ENCODE measurements at places on chromosomes 11 and 22.
A peak's percentile ranks its signal among the peaks of the same experiment; 100 is the strongest.

GRCh38 chr11:95516786-95517185, 272.8 kb downstream of the FAM76B start:
- DNase-seq = no peak

GRCh38 chr11:1234771-1235305, 12.0 kb downstream of the MUC5B start:
- DNase-seq = no peak

DNA sequence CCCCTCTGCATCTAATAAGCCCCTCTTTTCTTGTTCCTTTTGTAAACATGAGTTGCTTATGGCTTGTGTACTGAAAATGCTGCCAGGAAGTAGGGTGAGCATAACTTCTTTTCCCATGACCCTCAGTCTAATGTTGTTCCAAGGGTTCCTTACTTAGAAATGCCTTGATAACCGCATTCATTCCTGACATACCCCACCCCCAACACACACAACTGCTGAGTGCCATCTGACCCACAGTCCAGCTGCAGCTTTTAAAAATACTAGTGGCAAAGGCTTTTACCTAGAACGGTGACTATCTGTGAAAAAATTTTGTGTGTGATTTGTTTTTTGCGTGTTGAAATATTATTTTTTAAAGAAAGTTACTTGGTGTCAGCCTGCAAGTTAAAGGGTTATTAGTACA, 52.6 kb downstream of the ARHGAP42 start:
- no peak for DNase-seq

- DNase-seq = no peak
These were observed 3.3 kb upstream of the MMP10 start for GRCh38 chr11:102783720-102784119.

DNA sequence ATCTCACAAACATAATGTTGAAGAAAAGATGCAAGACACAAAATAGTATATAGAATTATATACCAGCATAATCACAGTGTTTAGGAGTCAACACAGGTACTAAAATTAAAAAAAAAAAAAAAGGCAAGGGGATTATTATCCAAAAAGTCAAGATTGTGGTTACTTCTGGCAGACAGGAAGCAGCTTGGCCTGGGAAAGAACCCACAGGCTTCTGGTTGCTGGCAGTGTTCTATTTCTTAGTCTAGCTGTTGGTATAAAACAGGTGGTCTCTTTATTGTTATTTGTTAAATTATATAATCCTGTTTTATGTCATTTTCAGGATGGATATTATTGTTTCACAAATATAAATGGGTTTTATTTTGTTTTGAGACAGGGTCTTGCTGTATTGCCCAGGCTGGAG, 54.0 kb downstream of the C11orf58 start:
- DNase-seq = no peak

DNA sequence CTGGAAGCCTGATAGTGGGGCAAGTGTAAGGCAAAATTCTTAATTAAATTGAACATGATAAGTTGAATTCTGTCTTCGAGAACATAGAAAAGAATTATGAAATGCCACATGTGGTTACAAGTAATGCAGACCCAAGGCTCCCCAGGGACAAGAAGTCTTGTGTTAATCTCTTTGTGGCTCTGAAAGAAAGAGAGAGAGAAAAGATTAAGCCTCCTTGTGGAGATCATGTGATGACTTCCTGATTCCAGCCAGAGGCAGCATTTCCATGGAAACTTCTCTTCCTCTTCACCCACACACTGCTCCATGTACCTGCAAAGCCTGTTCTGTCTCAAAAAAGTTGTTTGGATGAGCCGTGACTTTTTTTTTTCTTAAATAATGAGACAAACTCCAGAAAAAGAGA, 1.9 kb upstream of the TYR start:
- DNase-seq = no peak

GRCh38 chr11:35138943-35139721, at the start of gene CD44:
Gene CD44, plus strand, starts transcription at chr11:35139171. Its CDS starts 133 bp downstream, at chr11:35139304.
- DNase-seq = no peak

- no peak for DNase-seq
These were observed 14.5 kb upstream of the RPS19BP1 start for GRCh38 chr22:39546889-39547586.

DNA sequence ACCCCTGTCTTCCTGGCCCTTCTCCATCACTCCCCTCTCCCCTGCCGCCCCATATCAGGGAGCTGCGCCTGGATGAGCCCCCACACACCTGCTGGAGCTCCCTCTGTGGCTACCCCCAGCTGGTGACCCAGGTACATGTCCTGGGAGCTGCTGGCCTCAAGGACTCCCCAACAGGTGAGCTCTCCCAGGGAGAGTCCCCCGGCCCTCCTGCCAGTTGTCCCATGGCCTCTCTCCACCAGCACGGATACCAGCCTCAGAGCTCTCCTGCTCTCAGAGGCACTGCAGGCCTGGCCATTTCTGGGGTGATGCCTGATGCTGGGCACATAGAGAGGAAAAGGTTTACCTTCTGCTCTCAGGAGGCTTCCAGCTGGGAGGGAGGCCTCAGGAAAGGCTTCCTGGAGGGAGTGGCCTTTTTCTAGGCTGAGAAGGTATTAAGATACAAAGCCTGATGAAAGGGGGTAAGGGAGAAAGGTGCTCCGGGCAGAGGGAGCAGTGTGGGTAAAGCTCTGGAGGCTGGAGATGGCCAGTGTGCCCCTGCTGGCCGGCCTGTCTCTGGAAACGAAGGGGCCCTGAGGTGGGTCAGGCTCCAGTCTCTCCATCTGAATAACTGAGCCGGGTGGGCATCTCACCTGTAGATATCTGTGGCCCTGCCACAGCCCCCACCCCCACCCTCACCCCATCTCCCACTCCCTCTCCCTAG, 6.0 kb upstream of the MYO7A start:
- DNase-seq = no peak

DNA sequence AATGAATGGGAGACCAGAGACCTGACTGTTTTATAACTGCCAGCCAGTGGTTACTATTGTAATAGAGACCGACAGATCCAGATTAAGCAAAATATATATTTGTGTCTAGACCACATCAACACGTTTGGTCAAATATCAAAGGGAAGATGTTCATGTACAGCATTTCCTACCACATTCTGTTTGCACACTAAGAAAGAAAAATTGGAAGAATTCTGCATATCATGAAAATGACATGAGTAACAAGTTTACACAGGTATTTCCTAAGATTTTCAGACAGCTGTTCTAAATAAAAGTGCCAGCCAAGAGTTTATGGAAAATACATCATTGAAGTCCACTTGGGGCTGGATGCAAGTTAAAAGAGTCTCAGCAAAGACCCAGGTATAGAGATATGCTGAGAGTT, 145.5 kb upstream of the ANO3 start:
- no peak for DNase-seq

- DNase-seq = peak; percentile 65
These were observed 135.5 kb downstream of the ETS1 start for GRCh38 chr11:128451652-128452470.

DNA sequence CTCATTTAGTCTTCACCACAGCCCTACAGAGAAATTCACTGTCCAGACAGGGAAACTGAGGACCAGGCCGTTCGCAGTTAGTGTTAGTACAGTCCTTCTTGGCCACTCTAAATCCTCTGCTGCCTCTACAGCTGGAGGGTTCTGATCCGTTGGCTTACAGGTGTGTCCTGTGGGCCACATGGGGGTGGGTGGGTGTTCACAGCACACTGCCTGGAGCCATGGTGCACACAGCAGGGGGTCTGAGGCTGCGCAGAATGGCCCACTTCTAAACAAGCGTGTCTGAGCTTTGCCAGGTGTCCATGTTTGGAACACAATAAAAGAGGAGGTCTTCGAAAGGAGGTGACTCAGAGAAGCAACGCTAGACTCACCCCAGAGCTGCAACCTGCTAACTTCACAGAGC, 249.0 kb downstream of the ST3GAL4 start:
- DNase-seq = no peak

GRCh38 chr11:119739021-119739703, 10.2 kb upstream of the NECTIN1 start:
- no peak for DNase-seq

DNA sequence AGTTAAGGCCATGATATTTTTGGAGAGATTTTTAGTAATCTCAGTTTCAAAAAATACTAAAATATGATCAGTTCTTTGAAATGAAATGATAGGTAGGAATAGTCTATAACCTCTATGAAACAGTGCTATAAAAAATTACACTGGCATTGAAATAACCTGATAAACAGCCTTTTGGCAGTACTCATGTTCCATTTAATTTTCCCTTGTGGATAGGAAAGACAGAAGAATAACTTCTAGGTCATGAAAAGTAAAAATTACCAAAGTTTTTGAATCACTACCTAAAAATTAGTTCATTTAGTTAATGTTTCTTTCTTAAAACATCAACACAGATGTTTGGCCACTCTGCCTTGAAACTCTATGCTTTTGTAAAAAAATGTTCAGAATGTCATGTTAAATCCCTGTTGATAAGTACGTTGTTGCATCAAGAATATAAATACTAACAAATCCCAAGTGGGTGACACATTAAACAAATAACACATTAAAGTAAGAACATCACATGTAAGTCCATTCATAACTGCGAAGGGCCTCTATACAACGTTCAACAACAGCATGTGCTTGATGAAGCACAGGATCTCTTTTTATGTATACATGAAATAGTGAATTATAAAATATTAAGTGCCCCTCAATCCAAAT, 290.2 kb downstream of the SWAP70 start:
- no peak for DNase-seq

DNA sequence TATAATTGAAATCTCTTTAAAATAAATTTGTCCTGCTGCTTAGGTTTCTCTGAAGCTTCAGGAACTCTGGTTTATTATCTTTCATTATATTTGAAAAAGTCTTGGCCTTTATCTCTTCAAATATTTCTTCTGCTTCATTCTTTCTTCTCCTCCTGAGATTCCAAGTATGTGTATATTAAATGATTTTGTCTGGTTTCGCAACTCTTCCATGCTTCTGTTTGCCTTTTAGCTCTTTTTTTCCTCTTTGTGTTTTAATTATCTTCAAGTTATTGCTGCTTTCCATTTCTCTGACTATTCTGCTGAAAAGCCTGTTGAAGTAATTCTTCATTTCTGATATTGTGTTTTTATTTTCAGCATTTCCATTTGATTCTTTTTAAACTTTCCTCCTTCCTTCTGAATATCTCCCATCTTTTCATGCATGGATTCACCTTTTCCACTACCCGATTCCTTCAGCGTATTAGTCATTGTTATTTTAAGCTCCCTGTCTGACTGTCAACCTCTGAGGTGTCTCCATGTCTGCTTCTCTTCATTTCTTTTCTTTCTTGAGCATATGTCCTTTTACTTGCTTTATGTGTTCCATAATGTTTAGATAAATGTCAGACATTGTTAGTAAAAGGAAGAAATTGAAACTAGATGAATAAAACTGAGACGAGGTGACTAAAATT, 46.6 kb upstream of the CTSC start:
- DNase-seq = no peak

DNA sequence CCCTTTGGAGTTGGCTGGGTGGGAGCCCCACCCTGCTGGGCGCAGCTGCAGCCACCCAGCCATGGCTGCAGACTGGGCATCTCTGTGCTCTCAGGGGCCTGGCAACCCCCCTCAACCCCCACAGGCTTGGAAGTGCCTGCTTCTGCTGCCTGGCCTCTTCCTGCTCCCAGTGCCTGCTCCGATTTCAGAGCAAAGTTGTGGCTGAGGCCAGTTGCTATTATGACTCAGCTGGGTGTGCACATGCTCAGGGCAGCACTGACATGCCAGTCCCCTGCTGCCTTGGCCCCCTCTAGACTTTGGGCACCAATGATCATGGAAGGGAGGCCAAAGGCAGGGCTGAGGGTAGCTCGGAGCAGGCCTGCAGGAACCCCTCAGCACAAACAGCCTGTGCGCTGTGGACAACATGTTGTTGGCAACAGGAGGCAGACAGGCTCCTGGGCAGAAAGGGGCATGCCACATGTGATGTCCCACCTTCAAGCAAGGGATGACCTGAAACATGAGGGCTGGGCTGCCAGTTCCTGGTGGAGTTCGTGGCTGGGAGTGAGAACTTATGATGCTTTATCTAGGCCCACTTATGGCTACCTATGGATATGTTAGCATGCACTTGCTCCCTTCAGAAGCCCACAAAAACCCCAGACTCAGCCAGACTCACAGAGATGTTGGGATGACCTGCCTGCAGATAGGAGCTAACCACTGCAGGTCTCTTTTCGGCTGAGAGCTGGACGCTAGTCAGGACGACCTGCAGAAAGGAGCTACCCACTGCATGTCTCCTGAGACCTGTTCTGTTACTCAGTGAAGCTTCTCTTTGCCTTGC, 96.4 kb upstream of the AMOTL1 start:
- no peak for DNase-seq

DNA sequence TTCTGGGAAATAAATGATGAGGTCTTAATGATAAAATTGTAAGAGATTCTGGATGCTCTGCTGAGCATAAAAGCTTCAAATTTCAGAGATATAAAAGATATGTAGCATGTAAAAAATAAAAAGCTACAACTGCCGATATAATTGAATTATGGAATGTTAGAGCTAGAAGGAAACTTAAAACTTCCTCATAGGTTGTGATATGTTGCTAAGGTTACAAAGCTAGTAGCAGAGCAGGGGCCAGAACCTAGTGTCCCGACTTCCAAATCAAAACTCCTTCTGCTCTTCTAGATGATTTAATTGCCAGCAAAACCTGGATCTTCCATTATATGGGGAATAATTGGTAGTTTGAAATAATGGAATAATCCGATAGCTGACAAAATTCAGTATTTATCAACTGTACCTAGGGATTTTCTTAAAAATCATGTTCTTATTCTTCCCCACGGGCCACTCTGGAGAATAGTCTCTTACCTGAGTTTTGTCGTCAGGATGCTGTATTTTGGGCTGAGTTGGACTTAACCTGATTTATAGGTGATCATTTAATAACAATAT, at the start of gene ASCL3:
ASCL3 (minus strand) TSS at position 499 of the 549 bp plus-strand sequence. CDS start 4,855 bp downstream, outside the sequence.
- no peak for DNase-seq

DNA sequence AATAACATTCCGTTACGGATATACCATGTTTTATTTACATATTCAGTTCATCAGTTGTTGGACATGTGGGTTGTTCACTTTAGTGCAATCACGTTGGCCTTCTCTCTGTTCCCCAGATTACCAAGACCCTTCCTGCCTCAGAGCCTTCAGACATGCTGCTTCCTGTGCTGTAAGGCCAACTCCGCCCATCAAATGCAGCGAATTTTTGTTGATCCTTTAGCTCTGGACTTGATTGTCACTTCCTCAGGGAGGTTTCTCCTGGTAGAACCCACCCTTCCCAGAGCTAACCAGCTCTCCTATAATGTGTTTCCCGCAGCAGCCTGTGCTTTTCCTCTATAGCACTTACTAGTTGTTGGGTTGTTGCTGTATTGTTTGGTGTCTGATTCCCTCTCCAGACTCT, 39.4 kb downstream of the SWAP70 start:
- no peak for DNase-seq

DNA sequence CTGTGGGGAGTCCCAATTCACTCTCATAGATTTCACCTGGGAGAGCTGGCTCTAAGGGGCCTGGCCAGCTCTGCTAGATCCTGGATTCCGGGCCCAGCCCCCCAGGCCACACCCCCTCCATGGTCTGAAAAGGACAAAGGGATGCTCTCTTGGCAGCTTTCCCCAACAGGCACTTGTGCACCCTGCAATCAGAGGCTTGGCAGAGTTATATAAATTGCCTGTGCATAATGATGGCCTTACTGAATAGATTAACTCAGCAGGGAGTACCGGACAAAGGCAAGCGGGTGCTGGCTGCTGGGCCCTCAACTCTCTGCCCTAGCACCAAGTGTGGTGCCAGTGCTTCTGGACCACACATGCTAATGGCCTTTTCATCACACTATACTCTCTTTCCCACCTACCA, 461.6 kb downstream of the BUD13 start:
- no peak for DNase-seq
